ENCODE measurements at places on chromosomes 2 and 18. TPM values are rescaled to one million over a fixed set of nuclear protein-coding genes. Genes with fewer than 3 reads are reported as not detected.
A peak's percentile ranks its signal among the peaks of the same experiment; 100 is the strongest.

The CD8B2 gene
- total RNA-seq, result 0.10 TPM

The ABCB11 gene
- not detected for total RNA-seq

The MDH1B gene
- total RNA-seq, result not detected

The DIPK1C gene
- total RNA-seq, result not detected

The COL4A4 gene
- total RNA-seq, result 0.62 TPM

The RNASEH1 gene
- 47.2 TPM for total RNA-seq

The RAB31 gene
- 1.7 TPM for total RNA-seq

- peaks cover 21% of the 10 kb centered on the region for H3K27me3 ChIP-seq
- no peaks in the 10 kb centered on the region for H3K36me3 ChIP-seq
- DNase-seq, result no peak
- no peak overlapping the region for H3K27ac ChIP-seq
- H3K4me1 ChIP-seq, result no peaks in the 10 kb centered on the region
Observed at GRCh38 chr18:36311026-36311570, 13.6 kb downstream of the FHOD3 start.

GRCh38 chr2:204899983-204900382, 354.7 kb downstream of the PARD3B start:
- H3K27me3 ChIP-seq, result no peaks in the 10 kb centered on the region
- H3K4me3 ChIP-seq, result no peak overlapping the region
- no peak overlapping the region for H3K27ac ChIP-seq
- H3K4me1 ChIP-seq, result peaks cover 8% of the 10 kb centered on the region
- no peak for DNase-seq

DNA sequence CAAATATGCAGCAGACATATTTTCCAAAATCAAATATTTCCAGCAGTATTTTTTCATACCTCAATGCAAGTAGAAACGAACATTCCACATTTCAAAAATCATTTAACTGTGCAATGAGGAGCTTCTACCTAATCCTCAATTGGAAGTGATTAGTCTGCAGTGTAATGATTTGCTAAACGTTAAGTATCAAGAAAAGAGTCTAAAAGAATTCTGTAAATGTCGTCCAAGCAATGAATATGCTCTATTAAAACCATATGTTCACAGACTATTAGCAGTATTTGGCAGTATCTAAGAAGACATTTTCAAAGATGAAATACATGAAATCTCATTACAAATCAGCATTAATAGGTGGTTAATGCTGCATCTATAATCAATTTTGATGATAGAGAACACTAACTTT, 15.9 kb downstream of the DYM start:
- DNase-seq, result no peak
- no peak overlapping the region for H3K4me3 ChIP-seq
- H3K27me3 ChIP-seq, result no peaks in the 10 kb centered on the region
- peaks cover 26% of the 10 kb centered on the region for H3K4me1 ChIP-seq
- peaks cover 16% of the 10 kb centered on the region for H3K36me3 ChIP-seq
- H3K27ac ChIP-seq, result no peak overlapping the region

DNA sequence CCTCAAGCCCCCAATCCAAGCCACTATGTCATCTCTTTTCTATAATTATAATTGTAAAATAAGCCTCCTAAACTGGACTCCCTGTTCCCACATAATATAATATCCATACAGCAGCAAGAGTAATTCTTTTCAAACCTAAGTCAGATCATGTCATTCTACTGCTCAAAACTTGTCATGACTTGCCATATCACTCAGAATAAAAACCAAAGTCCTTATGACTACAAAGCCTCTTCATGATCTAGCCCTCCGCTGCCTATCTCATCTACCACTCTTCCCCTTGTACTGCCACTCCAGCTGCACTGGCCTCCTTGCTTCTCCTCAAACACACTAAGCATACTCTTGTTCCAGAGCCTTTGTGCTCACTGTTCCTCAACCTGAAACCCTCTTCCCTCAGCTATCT, 69.9 kb downstream of the MEMO1 start:
- H3K36me3 ChIP-seq, result no peaks in the 10 kb centered on the region
- H3K27me3 ChIP-seq, result no peaks in the 10 kb centered on the region
- no peak for DNase-seq
- H3K4me3 ChIP-seq, result no peak overlapping the region
- H3K27ac ChIP-seq, result no peak overlapping the region
- H3K4me1 ChIP-seq, result peaks cover 18% of the 10 kb centered on the region

- H3K27ac ChIP-seq, result no peak overlapping the region
- no peaks in the 10 kb centered on the region for H3K4me1 ChIP-seq
- no peaks in the 10 kb centered on the region for H3K36me3 ChIP-seq
- DNase-seq, result no peak
- no peak overlapping the region for H3K4me3 ChIP-seq
Observed at GRCh38 chr2:199535445-199536177, 77.9 kb upstream of the SATB2 start.

GRCh38 chr2:78263571-78263970, 741.4 kb upstream of the LRRTM4 start:
- H3K4me1 ChIP-seq, result no peaks in the 10 kb centered on the region
- H3K36me3 ChIP-seq, result no peaks in the 10 kb centered on the region
- H3K27ac ChIP-seq, result no peak overlapping the region
- no peak for DNase-seq
- no peak overlapping the region for H3K4me3 ChIP-seq

- DNase-seq, result no peak
- no peak overlapping the region for H3K27ac ChIP-seq
- no peaks in the 10 kb centered on the region for H3K36me3 ChIP-seq
Observed at GRCh38 chr2:46666754-46667153, 187.4 kb downstream of the TMEM247 start.

DNA sequence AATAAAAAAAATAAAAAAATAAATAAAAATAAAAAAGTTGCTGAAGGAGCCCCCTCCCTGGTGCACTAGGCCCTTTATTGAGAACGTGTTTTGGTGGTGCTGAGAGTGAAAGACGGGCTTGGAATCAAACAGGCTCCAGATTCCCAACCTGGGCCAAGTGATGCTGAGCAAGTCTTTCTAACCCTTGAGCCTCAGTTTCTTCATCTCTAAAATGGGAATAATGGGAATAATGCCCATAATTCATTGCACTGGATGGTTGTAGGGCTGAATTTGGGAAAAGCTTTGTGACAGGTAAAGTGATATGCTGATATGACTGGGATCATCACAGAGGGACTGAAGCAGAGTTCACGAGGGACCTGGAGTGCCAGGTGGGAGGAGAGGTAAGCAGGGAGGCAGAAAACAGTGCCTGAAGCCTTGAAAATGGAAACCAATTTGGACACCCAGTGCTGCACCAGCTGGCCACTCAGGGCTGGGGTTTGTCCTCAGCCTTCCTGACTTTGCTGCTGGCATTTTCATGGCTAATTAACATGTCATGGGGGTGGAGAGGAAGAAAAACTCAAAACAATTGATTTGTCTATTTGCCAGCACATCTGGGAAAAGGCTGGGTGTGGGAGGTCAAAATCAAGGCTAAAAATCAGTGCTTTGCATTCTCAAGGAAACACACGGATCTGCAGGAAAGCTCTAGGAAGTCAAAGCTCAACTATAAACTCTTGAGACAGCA, 241.3 kb downstream of the LOXHD1 start:
- H3K4me1 ChIP-seq, result peaks cover 58% of the 10 kb centered on the region
- H3K36me3 ChIP-seq, result no peaks in the 10 kb centered on the region
- DNase-seq, result no peak

DNA sequence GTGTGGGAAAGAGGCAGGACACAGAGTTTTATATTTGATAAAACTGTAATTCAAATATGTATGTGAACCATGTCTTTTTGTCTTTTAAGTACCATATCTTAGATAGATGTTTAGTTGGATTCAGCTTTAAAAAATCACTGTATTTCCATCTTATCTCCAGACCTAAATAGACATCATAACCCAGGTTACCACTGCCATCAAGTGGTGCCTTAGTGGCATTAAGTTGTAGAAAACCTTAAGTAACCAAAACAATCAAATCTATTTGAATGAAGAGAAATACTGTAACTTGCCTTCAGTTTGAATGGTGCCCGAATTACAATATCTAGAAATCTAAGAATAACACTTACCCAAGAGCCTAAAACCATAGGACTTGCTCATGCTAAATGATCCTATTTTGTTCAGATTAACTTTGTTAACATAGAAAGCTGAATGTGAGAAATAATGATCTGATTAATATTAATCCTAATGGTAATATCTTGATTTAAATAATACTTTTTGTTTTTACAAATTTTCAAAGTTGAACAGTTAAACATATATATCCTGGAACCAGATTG, 92.5 kb upstream of the MAP2 start:
- H3K4me1 ChIP-seq, result no peaks in the 10 kb centered on the region
- no peak for DNase-seq
- no peak overlapping the region for H3K27ac ChIP-seq

DNA sequence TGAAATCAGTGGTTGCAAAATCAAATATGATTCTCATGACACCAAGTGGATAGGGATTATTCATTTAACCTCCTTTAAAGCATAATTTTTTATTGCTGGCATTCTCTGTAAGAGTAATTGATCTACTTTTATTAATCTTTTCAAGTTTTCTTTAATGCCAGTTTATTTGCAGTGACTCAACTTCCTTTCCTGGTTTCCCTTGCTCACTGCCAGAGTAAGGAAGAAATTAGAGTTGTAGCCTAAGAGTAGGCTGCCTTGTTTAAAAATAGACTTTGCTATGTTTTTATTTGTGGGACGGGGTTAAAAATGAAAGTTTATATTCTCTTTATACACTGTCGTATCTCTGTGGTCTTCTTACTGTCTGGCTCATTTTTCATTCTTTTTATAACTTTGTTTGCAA, 148.6 kb downstream of the WDR7 start:
- no peaks in the 10 kb centered on the region for H3K27me3 ChIP-seq
- no peak for DNase-seq
- peaks cover 2% of the 10 kb centered on the region for H3K4me1 ChIP-seq
- H3K36me3 ChIP-seq, result no peaks in the 10 kb centered on the region
- H3K4me3 ChIP-seq, result no peak overlapping the region
- no peak overlapping the region for H3K27ac ChIP-seq

DNA sequence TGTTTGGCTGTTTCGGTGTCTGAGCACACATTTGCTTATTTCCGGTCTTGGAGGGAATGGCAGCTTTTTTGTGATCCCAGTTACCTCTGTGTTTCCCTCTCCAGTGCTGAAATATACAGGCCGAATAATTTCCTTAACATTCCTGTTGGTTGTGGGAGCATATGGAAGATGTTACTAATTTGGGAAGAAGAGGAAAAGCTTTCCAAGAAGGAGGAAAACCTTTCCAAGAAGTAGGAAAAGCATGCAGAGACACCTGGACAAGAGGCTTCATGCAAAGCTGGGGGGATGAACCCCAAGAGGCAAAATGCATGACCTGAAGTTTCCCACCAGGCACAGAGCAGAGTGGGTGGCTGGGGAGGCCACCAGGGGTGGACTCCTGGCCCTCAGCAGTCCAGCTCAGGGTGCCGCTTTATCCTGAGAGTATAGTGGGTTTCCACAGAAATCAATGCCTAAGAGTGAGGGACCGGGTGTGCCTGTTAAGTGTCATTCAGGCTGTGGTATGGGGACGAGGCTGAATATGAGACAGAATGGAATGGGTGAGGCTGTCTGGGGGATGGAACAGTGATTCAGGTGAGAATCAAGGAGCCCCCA, 25.5 kb upstream of the GNAL start:
- H3K4me1 ChIP-seq, result no peaks in the 10 kb centered on the region
- no peak overlapping the region for H3K27ac ChIP-seq
- DNase-seq, result no peak
- no peaks in the 10 kb centered on the region for H3K36me3 ChIP-seq
- peaks cover 2% of the 10 kb centered on the region for H3K27me3 ChIP-seq

- no peaks in the 10 kb centered on the region for H3K36me3 ChIP-seq
- H3K4me3 ChIP-seq, result no peak overlapping the region
- H3K27ac ChIP-seq, result peak overlapping the region; percentile 17
- no peak for DNase-seq
Observed at GRCh38 chr2:8431446-8432125, 250.3 kb upstream of the ID2 start.

DNA sequence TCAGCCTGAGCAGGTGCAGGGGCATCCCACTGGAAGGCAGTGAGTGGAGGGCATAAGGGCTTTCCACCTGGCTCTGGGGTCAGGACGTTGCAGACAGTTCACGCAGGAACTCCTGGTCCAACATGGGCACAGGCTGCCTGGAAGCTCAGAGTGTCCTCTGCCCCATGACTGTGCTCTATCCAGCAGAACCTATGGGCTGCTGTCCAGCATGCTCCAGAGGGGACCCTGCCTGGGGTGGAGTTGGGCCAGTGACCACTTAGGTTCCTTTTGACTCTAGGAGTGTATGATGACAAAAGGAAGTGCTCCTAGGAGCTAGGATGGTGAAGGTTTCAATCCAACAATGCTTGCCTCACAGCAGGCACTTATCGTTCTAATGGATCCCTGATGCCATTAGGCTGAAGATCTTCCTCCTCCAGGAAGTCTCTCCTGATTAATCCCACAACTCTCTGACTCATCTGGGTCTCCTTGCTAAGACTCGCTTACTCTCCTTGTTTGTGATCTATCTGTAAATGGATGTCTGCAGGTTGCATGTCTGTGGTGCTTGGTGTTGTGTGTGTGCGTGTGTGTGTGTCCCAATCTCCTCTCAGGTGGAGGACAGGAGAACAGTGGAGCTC, 224.0 kb downstream of the CELF4 start:
- H3K4me1 ChIP-seq, result no peaks in the 10 kb centered on the region
- peaks cover 13% of the 10 kb centered on the region for H3K27me3 ChIP-seq
- no peak overlapping the region for H3K27ac ChIP-seq
- no peak for DNase-seq
- H3K4me3 ChIP-seq, result no peak overlapping the region
- no peaks in the 10 kb centered on the region for H3K36me3 ChIP-seq

- H3K36me3 ChIP-seq, result no peaks in the 10 kb centered on the region
- no peaks in the 10 kb centered on the region for H3K4me1 ChIP-seq
- no peak for DNase-seq
- H3K27me3 ChIP-seq, result peaks cover 11% of the 10 kb centered on the region
Observed at GRCh38 chr2:74704216-74704615, 50.2 kb downstream of the SEMA4F start.

- H3K27me3 ChIP-seq, result no peaks in the 10 kb centered on the region
- no peak overlapping the region for H3K4me3 ChIP-seq
- no peaks in the 10 kb centered on the region for H3K4me1 ChIP-seq
Observed at GRCh38 chr2:112938904-112939303, 27.9 kb downstream of the IL37 start.

DNA sequence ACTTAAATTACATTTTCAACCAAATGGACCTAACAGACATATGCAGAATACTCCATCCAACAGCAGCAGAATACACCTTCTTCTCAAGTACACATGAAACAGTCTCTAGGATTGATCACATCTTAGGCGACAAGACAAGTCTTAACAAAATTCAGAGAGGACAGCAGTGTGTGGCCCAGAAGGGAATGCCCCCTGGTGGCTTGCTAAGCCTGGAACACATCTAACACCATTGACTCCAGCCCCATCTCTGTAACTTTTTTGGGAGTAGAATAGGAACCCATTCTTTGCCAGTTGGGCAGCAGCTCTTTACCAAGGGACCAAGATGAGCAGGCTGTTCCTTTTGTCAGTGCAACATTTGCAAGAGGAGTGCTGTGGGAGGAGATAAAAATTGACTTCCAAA, 249.9 kb downstream of the PLCL1 start:
- no peaks in the 10 kb centered on the region for H3K36me3 ChIP-seq
- no peaks in the 10 kb centered on the region for H3K4me1 ChIP-seq
- H3K27me3 ChIP-seq, result no peaks in the 10 kb centered on the region
- DNase-seq, result no peak
- H3K27ac ChIP-seq, result no peak overlapping the region
- H3K4me3 ChIP-seq, result no peak overlapping the region

Measured in natural killer cell treated with Interleukin-12 subunit alpha and Interleukin-12 subunit beta and Interleukin-15 and Interleukin-18, amount 100 ng/mL, for 72 hours (primary cell).